ENCODE measurements at places on chromosomes 2 and 18. TPM values are rescaled to one million over a fixed set of nuclear protein-coding genes. Genes with fewer than 3 reads are reported as not detected.

DNA sequence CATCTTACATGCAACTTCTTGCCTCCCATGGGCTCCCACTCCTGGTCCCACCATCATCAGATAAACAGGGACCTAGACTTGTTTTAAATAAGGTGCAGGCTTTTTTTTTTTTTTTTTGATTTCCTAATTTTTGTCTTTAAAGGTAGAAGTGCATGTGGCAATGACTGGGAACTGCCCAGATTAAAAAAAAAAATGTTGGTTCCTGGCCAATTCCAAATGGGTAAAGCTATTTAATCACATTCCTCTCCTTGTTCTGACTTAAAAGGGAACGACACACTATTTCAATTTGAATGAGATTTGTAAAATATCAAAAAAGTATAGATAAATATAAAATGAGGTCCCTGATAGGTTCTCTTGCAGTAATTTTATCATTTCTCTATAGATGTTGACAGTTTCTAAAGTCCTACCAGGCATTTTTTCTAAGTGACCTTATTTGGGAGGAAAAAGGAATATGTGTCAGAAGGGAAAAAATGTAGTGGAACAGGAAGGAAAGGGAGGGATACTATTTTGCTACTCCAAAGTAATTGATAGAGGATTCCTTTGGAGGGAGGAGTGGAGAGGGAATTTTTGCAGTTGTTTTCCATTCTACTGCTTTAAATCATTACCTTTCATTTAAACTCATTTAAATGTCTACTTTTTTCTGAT lies 43.3 kb downstream of the DDX1 start:
- DNase-seq: no peak

- no peak for DNase-seq
Measured at GRCh38 chr2:3604207-3604877, 9.4 kb downstream of the COLEC11 start.

Gene PID1
- 2.1 TPM for total RNA-seq

- no peak for DNase-seq
Measured at GRCh38 chr2:149082735-149083134, 44.2 kb downstream of the LYPD6B start.

GRCh38 chr2:76809136-76809535 lies 713.0 kb downstream of the LRRTM4 start:
- no peak for DNase-seq

GRCh38 chr2:196980001-196980400 lies 53.5 kb upstream of the PGAP1 start:
- DNase-seq: no peak

Gene ESCO1
- total RNA-seq: 15.3 TPM

- DNase-seq: no peak
Measured at GRCh38 chr18:42614619-42615293, 500.7 kb downstream of the RIT2 start.

GRCh38 chr2:214050731-214051130 lies 360.1 kb upstream of the VWC2L start:
- DNase-seq: no peak

DNA sequence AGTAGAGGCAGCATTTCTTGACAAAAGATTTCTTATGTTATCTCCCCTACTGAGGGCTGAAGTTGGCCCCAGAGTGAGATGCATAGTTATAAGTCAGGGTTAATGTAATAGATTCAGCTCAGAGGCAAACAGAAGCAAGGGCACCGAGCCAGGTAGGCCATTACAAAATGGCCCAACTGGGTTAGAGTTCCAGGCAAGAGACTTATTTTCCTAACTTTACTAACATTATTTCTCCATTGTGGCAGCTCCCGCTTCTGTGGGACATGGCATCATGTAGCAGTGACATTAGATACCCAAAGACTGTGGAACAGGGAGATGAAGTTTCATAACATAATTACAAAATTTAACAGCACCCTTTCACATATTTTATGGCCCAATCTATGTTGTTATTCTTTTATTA lies 27.1 kb downstream of the TSPYL6 start:
- DNase-seq: no peak

Gene MPPE1
- total RNA-seq: 36.4 TPM

DNA sequence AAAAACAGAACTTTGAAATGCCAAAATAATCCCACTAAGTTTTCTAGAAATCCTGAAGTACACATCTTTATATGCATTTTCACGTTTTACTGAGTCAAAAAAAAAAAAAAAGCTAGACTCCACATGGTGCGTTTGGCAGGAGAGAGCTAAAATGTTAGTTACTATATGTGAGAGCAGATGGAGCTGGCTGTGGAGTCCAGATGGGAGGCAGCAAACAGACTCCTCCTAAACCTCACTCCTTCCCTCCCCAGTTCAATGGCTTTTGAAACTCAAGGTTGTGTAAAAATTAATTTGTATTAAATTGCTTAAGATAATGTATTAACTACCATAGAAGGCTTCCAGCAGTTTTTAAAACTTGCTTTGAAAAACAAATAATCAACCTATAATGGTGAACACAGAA lies 248.8 kb downstream of the AGPS start:
- DNase-seq: no peak

GRCh38 chr2:71856773-71857525 lies 290.7 kb downstream of the CYP26B1 start:
- no peak for DNase-seq

- DNase-seq: no peak
Measured at GRCh38 chr2:26189751-26190150, 16.9 kb downstream of the GAREM2 start.

Gene DYNAP
- not detected for total RNA-seq

DNA sequence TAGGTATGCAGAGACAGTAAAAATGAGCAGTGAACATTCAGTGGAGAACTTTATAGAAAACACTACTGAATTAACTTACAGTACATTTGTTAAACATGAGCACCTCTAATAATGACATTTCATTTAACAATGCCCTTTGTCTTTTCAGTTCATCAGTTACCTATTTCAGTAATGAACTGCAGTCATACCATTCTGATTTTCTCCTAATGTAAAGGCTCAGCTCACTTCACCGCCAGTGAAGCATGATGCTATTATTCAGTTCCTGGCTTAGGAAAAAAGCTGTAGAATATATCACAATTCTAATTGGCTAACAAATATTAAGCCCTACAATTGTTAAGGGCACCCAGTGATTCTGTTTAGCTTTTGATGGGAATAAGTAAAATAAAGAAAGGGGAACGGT lies 37.1 kb upstream of the CCDC93 start:
- no peak for DNase-seq

- DNase-seq: no peak
Measured at GRCh38 chr18:12238826-12239225, 15.3 kb upstream of the CIDEA start.

- DNase-seq: no peak
Measured at GRCh38 chr18:27110319-27110718, 74.8 kb downstream of the CHST9 start.

Gene HYCC2
- total RNA-seq: 14.8 TPM

- DNase-seq: no peak
Measured at GRCh38 chr2:219415580-219416234, 2.5 kb upstream of the DES start.

- no peak for DNase-seq
Measured at GRCh38 chr2:205408696-205409095, 273.6 kb upstream of the NRP2 start.

Gene ZNF521
- total RNA-seq: 0.16 TPM

- no peak for DNase-seq
Measured at GRCh38 chr2:185502351-185502750, 236.3 kb upstream of the FSIP2 start.

Gene CHST10
- 18.6 TPM for total RNA-seq

DNA sequence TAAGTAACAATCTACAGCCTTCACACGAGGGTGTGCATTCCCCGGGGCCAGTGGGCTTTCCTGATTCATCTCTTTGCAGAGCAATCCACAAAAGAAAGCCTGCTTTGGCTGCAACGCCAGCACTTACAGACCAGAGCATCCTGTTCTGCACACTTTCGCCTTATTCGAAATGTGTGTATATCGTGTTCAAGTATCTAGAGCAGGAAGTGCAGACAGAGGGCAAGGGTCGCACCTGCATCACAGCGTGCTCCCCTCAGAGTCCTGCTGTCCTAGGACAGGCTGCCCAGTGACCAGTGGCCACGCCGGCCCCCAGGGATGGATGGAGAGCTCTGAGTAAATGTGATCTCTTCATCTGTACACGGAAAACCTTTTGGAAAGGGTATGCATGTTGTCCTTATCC lies 264.3 kb downstream of the ZNF516 start:
- DNase-seq: no peak

GRCh38 chr18:75276818-75277609 lies 66.4 kb downstream of the TSHZ1 start:
- no peak for DNase-seq

DNA sequence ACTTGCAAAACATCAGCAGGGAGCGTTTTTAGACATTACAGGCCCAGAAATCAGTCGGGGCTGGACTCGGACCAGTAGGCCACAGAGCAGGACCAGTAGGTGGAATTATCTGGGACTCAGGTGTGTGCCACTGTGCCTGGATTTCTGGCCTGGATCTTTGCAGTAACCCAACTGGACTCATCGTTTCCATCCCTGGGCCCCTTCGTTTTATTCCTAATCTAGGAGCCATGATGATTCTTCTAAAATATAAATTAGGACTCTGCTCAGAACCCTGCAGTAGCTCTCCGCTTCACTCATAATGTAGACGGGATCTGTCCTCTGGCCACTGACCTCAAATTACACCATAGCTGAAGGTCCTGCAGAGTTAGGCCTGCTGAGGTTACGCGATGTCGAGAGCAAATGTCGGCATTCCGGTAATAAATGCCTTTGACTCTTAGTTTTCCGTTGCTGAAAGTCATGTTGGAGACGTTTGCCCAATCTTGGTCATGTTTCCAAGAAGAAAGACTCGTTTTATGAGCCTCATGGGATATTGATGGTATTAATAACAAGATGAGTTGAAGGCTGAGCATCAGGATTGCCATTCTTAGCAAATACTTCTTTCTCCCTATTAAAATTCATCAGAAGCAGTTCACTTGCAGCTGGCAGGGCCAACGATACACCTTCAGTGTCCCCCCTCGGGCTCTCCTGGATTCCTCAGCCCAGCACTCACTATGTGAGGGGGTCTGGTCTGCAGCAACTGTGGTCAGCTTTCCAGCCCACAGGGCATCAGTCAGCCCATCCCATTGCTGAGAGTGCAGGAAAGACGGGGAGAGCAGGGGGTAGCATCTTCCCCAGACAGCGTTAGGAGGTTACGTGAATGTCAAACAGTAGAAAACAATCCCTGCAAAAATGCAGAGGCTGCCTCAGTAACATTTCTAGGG lies 39.9 kb upstream of the KLF11 start:
- DNase-seq: no peak

- DNase-seq: no peak
Measured at GRCh38 chr2:202643012-202643858, 8.5 kb downstream of the FAM117B start.

- no peak for DNase-seq
Measured at GRCh38 chr2:221943076-221943810, 355.6 kb downstream of the PAX3 start.

GRCh38 chr2:135637456-135638087 lies 104.1 kb upstream of the UBXN4 start:
- no peak for DNase-seq

Gene SERPINB10
- 1.7 TPM for total RNA-seq

GRCh38 chr2:233399306-233400225 lies 45.3 kb downstream of the DGKD start:
- DNase-seq: no peak

- DNase-seq: peak; percentile 69
Measured at GRCh38 chr2:74481961-74482800, 617 bp downstream of the CCDC142 start.

DNA sequence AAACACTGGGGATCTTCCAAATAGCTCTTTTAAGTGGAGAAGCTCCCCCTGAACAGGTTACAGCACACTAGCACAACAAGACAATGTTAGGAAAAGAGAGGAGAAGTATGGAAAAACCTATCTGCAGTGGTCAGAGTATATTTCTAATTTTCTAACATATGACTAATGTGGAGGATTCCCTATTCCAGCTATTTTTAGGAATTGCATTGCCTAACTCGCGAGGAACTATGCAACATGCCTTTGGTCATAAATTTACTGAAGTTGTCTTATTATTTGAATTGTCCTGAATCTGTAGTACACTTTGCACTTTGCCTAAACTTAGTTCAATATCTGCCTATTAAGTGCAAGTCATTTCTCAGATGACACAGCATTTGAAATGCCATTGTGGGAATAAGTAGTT lies 381.4 kb downstream of the CCDC85A start:
- no peak for DNase-seq

Gene SELENOI
- 10.1 TPM for total RNA-seq

Gene RGPD4
- not detected for total RNA-seq

GRCh38 chr2:186503827-186504606 lies 18.0 kb downstream of the ZC3H15 start:
- no peak for DNase-seq

GRCh38 chr2:101357376-101357775 lies 29.9 kb downstream of the CREG2 start:
- DNase-seq: no peak

Gene WNT6
- total RNA-seq: not detected

GRCh38 chr2:96528006-96528699 lies 8.4 kb upstream of the ARID5A start:
- peak; percentile 64 for DNase-seq

Gene L3MBTL4
- total RNA-seq: 6.8 TPM

- DNase-seq: peak; percentile 78
Measured at GRCh38 chr2:138949517-138949916, 169.3 kb upstream of the NXPH2 start.

DNA sequence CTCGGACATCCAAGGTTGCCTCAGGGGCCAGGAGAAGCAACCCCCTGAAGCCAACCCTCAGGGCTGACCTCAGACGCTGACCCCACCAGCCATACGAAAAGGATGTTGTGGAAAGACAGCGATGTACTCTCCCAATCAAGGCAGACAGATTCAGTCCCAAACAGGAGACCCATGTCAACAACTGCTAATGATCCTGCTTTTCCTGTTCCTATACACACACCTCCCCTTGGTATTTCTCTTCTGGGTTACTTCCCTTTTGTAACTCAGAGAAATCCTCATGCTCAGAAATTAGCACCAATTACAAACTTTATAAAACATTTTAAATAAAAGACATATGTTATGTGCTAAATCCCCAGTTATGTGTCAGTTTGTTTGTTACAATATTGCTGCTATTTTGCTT lies 120.8 kb downstream of the PID1 start:
- no peak for DNase-seq

- DNase-seq: no peak
Measured at GRCh38 chr2:23526835-23527790, 142.1 kb downstream of the KLHL29 start.

Gene SLC11A1
- total RNA-seq: not detected

Gene MARCHF4
- total RNA-seq: 2.5 TPM

Gene ALPP
- 0.45 TPM for total RNA-seq

GRCh38 chr2:156784020-156784701 lies 348.0 kb downstream of the GPD2 start:
- DNase-seq: no peak
